ENCODE measurements at places on chromosomes 4 and X.

GRCh38 chrX:38606821-38607220 is 45.5 kb downstream of the TSPAN7 start:
- DNase-seq, result no peak

DNA sequence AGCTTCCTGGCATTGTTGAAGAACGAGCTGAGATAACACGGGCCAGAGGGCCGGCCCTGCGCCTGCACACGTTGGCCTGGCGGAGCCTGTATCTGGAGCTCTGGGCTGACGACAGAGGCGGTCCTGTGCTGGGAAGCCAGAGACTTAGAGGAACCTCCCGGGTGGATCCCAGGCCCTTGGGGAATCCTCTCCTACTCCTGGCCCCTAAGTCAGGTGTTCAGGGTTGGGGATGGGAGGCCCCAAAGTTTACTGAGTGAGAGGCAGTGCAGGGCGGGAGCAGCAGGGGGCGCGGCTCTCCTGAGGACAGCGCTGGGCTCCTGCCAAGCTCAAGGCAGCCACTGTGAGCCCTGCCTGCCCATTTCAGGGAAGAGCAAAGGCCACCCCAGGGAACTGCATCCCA is 2.5 kb upstream of the HTRA3 start:
- DNase-seq, result peak; percentile 44

GRCh38 chr4:67320645-67321044 is 224.7 kb downstream of the CENPC start:
- no peak for DNase-seq

DNA sequence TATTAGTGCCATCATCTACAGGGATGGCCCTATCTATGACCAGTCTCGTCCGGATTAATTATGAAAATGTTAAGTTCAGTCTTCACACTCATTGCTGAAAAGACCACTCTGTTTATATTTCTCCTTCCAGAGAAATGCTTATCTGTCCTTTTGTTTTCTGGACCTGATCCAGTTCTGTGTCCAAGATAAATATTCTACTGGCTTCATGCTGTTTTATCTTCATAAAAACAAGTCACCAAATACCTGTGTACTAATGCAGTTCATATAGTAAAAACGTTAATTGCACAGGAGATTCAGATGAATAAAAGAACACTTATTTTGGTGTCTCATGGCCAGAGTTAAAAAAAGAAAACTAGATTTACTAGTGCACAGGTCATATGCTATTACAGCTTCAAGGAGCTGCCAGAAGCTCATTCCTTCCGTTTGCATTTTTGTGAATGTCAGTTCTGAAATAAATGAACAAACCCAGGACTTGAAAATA is 17.3 kb downstream of the FNIP2 start:
- peak; percentile 25 for DNase-seq

- DNase-seq, result no peak
Observed at GRCh38 chr4:55588160-55588559, 3.9 kb downstream of the PDCL2 start.

DNA sequence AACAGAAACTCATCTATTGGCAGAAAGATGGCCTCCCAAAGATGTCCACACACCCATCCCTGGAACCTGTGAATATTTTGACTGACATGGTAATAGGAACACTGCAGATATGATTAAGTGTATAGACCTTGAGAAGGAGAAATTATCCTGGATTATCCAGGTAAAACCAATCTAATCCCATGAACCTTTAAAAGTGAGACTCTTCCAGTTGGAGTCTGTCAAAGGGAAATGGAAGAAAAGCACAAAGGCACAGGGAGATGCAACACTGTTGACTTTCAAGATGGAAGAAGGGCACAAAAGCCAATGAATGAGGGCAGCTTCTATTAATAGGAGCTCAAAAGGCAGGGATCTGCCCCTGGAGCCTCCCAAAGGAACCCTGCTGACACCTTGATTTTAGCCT is 83.0 kb downstream of the AMELX start:
- no peak for DNase-seq

DNA sequence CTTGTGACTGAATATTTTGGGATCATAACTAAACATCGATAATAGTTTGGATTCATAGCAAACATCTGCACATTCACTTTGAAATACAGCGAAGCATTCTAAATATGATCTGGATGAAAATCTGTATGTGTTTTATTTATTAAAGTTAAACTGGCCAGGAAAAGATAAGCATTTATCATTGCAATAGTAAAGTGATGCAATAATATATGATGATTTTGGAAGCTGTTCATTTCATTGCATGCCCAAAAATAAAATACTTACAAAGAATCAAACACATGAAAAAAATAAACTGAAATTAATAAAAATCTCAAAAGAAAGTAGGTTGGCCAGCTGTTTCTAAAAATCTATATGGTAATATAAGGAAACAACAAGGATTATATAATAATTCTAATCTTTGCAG is 1.9 kb downstream of the PRDM5 start:
- DNase-seq, result no peak

Data from AG10803 (cell line).